H1 (cell line): ENCODE measurements at places on chromosomes 5 and 9. TPM values are rescaled to one million over a fixed set of nuclear protein-coding genes. Genes with fewer than 3 reads are reported as not detected.

DNA sequence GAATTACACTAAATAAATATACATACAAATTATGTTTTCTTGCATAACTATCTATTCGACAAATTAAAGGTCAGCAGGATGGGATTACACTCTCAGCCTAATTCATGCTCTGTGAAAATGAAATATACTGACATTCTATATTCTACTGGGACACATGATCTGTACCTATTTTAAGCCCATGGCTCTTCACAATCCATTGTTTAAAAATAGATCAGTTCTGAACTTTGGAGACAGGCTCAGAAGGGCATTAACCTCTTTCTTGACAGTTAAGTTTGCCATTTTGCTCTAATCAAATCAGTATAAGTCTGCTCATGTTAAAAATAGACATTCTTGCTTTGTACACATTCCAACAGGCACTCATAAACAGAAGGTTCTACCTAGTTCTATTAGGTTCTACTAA is 361.2 kb downstream of the HCN1 start:
- no peak overlapping the region for H3K27ac ChIP-seq
- no peak overlapping the region for H3K4me3 ChIP-seq
- no peak for DNase-seq
- H3K27me3 ChIP-seq = no peaks in the 10 kb centered on the region
- no peaks in the 10 kb centered on the region for H3K36me3 ChIP-seq

SNCAIP gene
- total RNA-seq = 9.0 and 10.5 TPM in 2 replicates

SLC22A4 gene
- total RNA-seq = 0.54 and 0.60 TPM in 2 replicates

C5orf52 gene
- total RNA-seq = not detected in 2 replicates

FOXI1 gene
- total RNA-seq = not detected in 2 replicates
